ENCODE measurements at places on chromosomes 13 and 19. TPM values are rescaled to one million over a fixed set of nuclear protein-coding genes. Genes with fewer than 3 reads are reported as not detected.

- DNase-seq, result no peak
These were observed 226.4 kb downstream of the SUCLA2 start for GRCh38 chr13:47774671-47774994.

LRRC8E gene
- not detected for polyA plus RNA-seq

DNA sequence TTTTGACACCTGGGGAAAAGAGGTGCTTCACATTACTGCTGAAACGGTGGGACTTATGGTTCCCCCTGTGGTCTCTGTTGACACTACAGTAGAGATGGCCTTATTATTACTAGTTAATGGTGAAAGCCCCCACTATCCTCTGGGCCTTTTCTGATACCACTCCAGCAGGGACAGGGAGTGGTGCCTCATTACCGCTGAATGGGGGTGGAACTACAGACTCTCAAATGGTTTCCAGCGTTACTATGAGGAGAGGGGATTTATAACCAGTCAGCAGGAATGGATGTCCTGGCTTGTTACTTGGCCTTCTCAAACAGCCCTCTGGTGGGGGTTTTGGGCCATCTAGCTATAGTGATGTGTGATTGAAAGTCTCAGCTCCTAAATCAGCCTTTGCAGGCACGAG lies 96.7 kb upstream of the DIAPH3 start:
- no peak for DNase-seq

TEKTIP1 gene
- not detected for polyA plus RNA-seq

GRCh38 chr19:6693056-6693471 lies 23.1 kb upstream of the TNFSF14 start:
- no peak for DNase-seq

- no peak for DNase-seq
These were observed 79.8 kb upstream of the TNFSF11 start for GRCh38 chr13:42494157-42494556.

All from naive B cell (primary cell).